ENCODE measurements at places on chromosomes 1 and 21.
A peak's percentile ranks its signal among the peaks of the same experiment; 100 is the strongest.

DNA sequence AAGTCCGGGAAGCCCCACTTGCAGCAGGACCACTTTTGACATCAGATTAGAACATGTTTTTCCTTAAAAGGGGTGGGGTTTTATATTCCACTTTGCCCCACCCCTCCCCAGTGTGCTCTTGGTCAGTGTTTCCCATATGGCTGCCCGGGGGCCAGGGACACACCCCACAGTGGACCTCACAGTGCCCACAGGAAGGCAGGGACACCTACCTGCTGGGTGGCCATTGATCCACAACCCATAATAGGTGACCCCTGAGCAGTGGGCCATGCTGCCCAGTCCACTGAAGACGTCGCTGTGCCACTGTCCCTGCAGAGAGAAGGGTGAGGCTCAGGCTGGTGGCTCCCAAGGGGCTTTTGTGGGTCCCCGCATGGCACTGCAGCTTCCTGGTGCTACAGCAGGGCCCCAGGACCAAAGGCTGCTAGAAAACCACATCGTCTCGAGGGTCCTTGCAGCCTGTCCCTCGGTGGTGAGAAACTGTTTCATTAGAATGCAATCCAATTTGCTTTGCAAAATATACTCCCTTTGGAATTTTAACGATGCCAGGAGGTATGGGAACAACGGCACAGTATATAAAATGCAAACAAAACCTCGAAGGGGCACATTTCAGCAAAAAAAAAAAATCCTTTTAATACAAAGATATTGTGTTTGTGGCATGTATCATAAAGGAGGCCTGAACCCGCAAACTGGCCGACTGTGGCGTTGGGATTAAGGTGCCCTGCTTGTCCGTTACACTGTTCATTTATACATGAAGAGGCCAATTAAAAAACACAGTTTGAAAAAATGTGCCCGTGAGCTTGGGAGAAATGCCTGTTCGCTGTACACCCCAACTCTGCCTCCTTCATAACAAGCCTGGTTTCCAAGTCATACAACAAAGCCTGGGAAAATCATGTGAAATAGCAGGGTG is 16.9 kb downstream of the MORN1 start:
- DNase-seq = no peak

DNA sequence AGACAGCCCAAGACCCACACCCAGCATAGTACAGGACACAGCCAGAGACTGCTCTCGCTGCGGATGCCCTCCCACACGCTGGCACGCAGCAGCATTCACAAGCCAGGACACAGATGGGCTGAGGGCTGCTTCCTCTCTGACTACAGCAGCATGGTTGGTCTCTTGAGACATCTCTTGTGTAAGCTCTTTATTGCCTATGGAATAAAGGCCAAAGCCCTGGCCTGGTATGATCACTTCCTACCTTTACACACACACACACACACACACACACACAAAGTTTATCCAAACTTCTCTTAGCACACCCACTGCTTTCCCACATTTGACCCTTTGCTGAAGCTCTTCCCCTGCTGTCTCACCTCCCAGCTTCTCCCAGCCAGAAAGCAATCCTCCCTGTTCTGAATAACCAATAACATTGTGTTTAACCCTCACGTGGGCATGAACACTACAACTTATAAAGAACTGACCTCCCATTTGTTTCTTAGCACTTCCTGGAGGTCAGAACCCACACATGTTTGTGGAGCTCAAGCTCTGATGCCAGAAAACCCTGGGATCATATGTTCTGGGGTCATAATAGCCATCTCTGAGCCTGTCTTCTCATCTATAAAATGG is 1.2 kb upstream of the LUZP1 start:
- peak; percentile 68 for DNase-seq

DNA sequence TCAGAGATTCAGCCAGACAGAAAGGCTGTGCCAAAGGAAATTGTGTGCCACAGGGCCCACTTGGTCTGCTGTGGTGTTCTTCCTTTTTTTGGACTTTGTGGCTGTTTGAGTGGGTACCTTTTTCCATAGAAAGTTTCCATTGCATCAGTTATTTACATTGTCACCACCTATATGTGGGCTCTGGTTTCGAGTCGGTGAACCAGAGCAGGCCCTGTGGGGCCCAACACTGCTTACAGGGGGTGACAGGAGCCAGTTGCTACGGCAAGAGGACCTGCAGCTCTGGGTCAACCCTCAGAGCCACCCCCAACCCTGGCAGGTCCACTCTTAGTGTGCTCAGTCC is 157.0 kb upstream of the EDN2 start:
- DNase-seq = no peak

GRCh38 chr21:34909492-34910292 is 139.4 kb downstream of the RUNX1 start:
- DNase-seq = peak; percentile 73

All from fibroblast of upper back skin (primary cell).